Activated CD4-positive, alpha-beta memory T cell treated with anti-CD3 and anti-CD28 coated beads for 36 hours (primary cell): ENCODE measurements at places on chromosomes 12 and 14. TPM values are rescaled to one million over a fixed set of nuclear protein-coding genes. Genes with fewer than 3 reads are reported as not detected.

The SRP54 gene
- 87.7 TPM for total RNA-seq

- no peak for DNase-seq
These were observed 76.3 kb downstream of the KDM2B start for GRCh38 chr12:121504505-121504904.

DNA sequence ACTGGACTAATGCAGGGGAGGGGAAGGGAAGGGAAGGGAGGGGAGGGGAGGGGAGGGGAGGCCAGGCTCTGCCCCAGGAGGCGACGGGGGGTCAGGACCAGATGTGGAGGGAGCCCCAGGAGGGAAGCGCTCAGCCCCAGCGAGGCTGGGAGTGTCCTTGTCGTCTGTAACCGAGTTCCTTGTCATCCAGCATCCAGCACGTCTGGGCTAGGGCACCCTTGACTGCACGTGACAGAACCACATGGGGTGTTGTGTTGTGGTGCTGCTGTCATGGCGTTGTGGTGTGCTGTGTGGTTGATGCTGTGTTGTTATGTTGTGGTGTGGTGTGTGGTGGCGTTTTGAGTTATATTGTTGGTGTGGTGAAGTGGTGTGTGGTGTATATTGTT lies 28.4 kb upstream of the SFSWAP start:
- DNase-seq = no peak

- no peak for DNase-seq
These were observed 1304.7 kb upstream of the FLRT2 start for GRCh38 chr14:84225268-84225667.

- DNase-seq = no peak
These were observed 143.5 kb upstream of the AMIGO2 start for GRCh38 chr12:47223031-47223847.

GRCh38 chr12:10147714-10148403 lies 17.9 kb upstream of the CLEC7A start:
- DNase-seq = no peak
